ENCODE measurements at places on chromosomes 6 and 20.

DNA sequence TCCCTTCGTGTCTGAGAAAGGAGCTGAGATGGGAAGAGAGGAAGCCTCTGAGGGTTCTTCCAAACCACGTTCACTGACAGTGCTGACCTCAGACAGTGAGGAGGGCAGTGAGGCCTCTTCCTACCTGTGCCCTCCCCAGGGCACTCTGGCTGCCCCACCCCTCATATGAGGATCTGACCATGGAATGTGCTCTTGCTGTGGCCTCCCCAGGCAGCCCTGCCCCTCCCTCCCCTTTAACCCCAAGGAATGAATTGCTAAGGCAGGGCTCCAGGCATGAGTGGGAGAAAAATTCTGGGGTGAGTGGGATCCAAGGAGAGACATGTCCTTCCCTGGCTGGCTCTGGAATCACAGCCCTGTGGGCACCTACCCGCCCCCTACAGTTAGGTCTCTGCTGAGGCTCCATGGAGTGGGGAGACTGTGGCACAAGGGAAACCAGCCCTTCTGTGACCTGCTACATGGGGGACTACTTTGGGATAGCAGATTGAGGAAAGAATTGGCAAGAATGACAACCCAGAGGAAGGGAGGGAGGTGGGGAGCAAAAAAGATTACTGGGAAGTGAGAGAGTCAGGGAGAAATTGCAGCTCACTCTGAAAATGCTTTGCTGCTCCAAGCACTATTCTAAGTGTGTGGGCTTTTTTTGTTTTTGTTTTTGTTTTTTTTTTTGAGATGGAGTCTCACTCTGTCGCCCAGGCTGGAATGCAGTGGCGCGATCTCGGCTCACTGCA lies 29.4 kb downstream of the TNXB start:
- DNase-seq, result no peak

DNA sequence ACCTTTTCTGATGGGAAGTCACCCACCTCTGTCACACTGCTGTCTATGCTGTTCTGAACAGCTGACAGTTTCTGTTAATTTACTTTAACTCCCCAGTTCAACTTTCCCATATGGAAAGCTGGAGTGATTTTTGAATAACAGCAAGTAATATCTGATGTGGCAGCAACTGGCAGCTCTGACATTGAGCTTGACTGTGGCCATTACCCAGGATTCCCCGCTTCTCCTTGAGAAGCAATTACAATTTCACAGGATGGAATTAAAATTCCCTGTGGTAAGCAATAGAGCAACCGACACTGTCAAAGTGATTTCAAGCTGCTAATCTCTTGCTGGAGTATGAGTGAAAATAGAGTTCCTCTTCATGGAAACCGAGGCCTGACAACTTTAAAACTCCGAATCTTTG lies 348.1 kb upstream of the SOX4 start:
- no peak for DNase-seq

DNA sequence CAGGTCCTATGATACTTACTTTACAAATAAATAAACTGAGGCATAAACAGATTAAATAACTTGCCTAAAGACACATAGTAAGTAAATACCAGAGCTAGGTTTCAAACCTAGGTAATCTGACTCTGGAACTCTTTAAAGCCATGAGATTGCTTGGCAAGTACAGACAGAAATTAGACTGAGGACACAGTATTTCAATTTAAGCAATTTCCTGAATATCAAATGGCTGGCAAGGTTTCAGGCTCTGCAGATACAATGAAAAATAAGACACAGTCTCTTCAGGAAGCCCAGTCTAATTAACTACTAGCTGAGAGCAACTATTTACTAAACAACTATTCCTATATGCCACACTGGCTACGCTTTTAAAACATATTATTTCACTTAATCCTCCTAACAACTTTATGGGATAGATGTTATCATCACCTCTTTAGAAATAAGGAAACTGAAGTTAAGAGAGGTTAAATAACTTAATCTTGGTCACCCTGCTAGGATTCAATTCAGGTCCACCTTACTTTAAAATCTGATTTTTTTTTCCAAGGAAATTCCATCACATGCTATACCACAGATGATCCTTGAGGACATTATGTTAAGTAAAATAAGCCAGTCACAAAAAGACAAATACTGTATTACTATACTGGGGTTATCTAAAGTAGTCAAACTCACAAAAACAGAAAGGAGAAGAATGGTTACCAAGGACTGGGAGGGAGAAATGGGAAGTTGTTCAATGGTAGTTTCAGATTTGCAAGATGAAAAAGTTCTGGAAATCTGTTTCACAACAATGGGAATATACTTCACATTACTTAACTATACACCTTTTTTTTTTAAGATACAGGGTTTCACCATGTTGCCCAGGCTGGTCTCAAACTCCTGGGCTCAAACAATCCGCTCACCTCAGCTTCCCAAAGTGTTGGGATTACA lies 4.1 kb downstream of the TRPC4AP start:
- DNase-seq, result no peak

DNA sequence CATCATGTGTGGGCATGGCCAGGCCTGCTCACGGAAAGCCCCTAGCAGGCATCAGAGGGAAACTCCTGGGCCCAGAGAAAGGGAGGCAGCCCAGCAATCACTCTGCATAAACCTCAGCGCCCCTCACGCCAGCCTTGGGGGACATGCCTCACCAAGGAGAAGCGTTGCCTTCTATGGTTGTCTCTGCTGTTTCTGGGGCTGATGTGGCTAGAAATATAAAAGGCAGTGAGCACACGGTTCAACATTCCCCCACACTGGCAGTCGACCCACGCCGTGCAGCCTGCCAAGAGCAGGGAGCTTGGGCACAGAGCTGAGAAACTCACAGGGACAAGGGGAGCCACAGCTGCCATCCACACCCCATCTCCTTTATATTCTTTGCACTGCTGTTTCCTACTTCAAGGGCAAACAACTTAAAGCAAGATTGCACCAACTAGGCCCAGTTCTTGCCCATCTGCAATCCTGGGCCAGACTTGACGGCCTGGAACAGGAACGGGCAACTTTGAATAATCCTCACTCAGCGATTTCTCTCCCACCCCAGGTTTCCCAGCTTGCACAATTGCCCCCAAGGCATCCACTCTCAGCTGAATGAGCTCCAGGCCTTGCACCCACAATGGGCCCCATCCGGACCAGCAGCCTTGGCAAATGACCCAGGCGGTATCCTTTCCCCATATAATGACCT lies 35.5 kb upstream of the FOXC1 start:
- DNase-seq, result no peak

GRCh38 chr6:106849676-106850332 lies 124.7 kb downstream of the CD24 start:
- no peak for DNase-seq

- no peak for DNase-seq
Observed at GRCh38 chr6:167551628-167552257, 226.9 kb downstream of the TTLL2 start.

GRCh38 chr6:125814481-125814880 lies 23.7 kb downstream of the NCOA7 start:
- no peak for DNase-seq

DNA sequence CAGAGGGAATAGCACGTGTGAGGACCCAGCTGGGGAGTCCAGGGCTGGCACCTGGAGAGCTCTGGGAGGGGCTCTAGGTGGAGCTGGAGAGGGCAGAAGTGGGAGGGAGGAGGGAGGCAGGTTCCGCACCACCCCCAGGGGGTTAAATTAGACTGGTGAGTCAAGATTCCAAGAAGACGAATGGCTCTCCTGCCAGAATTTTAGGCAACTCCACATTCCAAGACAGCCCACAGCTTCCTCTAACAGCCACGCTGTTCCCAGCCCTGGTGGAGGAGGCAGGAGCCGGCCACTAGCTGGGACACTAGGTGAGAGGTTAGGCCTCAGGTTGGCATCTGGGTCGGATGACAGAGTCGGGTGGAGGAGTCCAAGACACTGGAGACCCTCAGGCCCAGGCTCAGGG lies 60.2 kb downstream of the TFAP2C start:
- no peak for DNase-seq

- DNase-seq, result no peak
Observed at GRCh38 chr20:62234339-62234738, 4.0 kb upstream of the OSBPL2 start.

- DNase-seq, result no peak
Observed at GRCh38 chr6:18545726-18546125, 158.6 kb downstream of the RNF144B start.

- no peak for DNase-seq
Observed at GRCh38 chr6:46486181-46486580, 5.1 kb downstream of the RCAN2 start.

DNA sequence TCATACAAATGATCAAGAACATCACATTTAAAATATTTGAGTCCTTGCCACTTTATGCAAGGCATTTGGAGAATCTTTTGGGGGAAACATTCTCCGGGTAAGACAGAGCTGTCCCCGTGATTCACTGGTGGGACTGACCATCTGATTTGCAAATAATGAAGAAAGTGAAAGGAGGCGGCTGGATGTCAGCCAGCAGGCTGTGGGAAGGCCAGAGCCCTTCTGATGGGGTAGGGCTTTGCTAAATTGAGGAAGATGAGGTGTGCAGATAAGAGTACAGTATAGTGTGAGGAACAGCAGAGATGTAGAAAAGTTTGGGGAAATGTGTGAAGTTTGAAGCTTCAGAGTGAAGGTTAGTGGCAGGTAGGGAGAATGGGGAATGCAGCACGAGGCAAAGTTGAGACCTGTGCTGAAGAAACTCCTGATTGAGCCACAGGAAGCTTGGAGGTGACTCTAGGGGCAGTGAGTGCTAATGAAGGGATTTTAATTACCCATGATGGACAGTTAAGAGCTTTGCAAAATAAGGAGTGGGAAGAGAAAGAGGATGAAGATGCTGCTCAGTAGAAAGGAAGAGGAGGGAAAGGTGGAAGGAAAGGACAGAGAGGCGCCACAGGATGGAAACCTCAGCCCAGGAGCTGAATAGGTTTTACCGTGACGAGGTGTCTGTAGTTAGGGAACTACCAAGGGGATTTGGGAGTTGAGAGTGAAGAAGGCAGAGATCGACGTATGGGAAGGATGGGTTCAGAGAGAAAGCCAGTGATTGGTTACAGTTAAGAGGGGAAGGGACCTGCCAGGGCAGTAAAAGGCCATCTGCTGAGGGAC lies 68.7 kb downstream of the SNX9 start:
- no peak for DNase-seq

DNA sequence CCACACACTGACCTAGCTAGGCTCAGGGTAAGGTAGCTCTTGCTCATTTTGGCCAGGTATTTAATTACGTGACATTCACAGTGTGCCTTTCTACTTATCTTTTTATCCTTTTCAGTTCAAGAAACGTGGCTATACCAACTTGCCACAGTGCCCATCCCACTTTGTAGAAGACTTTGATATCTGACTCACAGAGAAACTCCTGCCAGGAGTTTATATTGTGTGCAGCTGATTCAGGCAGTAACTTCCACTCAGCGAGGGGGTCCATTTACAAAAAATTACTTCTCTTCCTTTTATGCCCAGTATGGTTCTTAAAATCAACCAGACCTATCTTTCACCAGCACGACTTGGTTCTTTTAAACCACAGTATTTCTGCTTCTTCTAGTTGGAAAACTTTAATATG lies 75.6 kb downstream of the PRL start:
- DNase-seq, result no peak
